ENCODE measurements at places on chromosomes 11 and 22.
A peak's percentile ranks its signal among the peaks of the same experiment; 100 is the strongest.

DNA sequence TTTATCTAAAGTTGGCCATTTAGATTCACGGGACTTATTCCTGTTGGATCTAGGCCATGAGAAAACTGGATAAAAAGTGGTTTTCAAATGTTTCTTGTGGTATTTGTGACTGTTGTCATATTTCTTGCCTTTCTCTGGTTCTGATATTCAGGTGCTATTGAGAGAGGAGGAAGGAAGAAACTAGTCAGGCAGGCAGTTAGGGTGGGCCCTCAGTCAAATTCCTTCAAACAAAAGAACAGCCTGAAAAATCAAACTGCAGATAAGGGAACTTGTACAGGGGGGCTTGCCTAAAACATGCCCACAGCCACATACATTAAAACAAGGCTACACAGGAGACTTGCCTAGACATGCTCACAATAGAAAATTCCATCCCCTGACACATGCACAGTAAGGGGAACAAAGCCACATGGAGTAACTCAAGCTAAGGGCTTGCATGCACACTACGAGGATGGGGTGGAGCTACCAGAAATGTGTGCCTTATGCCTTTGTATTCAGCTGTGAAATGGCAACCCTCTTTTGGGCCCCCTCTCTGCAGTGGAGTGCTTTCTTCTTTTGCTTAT is 18.2 kb downstream of the NCR3LG1 start:
- no peak for DNase-seq

- DNase-seq, result no peak
Observed at GRCh38 chr11:126176853-126177470, 34.5 kb downstream of the RPUSD4 start.

GRCh38 chr11:77299528-77299993 is 1.9 kb downstream of the GDPD4 start:
- peak; percentile 79 for DNase-seq

DNA sequence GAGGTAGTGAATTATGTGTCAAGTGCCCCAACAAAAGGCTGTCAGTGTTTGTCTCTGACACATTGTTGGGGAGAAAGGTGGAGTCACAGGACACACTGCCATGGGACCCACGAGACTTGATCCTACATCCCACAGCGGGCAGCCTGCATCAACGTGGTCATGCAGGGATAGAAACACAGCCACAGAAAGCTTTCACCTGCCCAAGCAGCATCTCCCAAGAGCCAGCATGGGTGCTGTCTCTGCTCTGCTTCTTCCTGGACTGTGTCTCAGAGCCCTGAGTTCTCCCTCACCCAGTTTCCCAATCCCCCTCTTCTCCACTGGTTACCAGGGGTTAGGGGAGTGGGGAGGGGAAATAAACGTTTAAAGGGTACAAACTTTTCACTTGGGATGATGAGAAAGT is 97.2 kb downstream of the VPREB1 start:
- DNase-seq, result no peak

GRCh38 chr11:131248588-131248987 is 121.8 kb upstream of the NTM start:
- no peak for DNase-seq

- DNase-seq, result no peak
Observed at GRCh38 chr11:85407648-85408047, 219.5 kb downstream of the DLG2 start.

DNA sequence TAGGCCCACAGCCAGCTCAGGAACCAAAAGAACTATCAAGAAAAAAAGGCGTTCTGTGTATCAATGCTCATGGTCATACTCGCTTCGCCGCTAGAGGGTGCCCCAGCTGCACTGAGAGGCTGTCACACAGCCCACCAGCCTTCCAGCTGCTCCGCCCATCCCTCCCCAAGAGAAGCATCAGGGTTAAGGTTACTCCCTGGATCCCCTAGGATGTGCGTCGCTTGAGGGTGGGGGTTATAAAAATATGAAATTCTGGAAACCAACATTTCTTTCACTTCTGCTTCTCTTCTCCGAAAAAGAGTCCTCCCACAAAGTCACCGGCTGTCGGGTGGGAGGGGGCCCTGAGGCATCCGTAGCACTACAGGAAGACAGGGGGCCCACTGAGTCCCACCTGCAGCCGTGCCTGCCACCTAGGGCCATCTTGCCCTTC is 1.7 kb downstream of the CBX6 start:
- DNase-seq, result peak; percentile 90

GRCh38 chr11:64233913-64234586 is at the start of gene VEGFB:
TSS of gene VEGFB (plus strand) at chr11:64234584. CDS start at chr11:64234834, 250 bp downstream.
- DNase-seq, result peak; percentile 79

DNA sequence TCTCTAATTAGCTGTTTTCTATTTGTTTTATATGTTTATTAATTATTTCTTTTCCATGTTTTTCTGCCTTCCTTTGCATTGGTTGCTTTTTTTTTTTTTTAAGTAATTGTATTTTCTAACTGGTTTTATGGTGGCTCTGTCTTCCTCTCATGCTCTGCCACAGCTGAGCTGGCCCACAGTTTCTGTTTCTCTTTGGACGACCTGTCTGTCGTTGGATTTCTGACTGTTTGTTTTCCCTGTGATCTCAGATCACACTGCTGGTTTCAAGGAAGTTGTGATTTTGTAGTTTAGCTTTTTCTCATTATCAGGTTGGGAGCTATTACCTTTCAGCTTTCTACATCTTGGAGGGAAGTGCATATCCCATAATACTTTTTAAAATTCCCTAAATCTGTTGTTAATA is 15.9 kb upstream of the OR6M1 start:
- peak; percentile 12 for DNase-seq

DNA sequence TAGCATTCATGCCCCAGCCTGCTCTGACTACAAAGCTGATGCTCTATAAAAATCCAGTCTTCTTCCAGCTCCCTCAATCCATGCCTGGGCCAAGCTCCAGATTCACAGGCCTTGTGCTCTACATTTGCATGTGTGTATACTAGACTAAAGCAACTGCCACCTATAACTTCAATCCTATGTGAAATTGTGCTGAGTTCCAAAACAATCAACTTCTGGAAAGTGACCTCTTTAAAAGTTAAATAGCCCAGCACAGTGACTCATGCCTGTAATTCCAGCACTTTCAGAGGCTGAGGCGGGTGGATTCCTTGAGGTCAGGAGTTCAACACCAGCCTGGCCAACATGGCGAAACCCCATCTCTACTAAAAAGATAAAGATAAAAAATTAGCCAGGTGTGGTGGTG is 114.3 kb upstream of the ZC3H12C start:
- DNase-seq, result no peak

DNA sequence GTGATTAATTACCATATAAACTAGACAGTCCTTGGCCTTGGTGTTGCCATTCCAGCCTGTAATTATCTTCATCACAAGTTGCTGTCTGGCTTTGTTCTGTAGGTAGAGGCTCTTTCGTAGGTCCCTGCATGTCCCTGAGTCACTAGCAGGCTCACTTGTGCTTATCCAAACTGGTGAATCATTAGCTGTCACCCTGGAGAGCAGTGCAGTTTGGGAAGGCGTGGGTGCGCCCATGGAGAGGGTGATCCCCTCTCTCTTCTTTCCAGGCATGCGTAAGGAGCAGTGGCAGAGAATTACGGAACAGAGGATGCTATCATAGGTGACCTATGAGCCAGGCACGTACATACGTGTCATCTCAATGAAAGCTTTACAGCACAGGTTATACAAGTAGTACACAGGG is 11.0 kb upstream of the EHF start:
- DNase-seq, result no peak

DNA sequence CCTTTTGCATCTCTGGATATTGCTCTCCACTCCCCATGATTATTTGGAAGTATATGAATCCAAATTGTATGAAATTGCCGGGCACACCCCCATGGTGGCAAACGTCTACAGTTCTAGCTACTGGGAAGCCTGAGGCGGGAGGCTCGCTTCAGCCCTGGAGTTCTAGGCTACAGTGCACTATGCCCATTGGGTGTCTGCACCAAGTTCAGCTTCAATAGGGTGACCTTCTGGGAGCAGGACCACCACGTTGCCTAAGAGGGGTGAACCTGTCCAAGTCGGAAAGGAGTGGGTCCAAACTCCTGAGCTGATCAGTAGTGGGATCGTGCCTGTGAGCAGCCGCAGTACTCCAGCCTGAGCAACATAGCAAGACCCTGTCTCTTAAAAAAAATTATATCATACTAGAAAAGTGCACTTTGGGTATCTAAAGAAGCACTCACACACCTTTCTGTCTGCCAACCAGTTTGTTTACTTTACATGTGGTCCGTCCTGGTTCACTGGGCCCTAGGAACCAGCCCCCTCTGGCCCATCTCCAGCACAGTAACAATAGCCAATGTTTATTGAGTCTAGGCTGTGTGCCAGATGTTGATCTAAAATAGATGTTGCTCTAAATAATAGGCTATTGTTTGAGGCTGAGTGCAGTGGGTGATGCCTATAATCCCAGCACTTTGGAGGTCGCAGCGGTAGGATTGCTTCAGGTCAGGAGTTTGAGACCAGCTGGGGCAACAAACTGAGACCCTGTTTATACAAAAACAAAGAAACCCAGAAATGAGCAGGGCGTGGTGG is 16.4 kb upstream of the KAT5 start:
- peak; percentile 81 for DNase-seq

GRCh38 chr11:116170526-116171120 is 602.2 kb downstream of the BUD13 start:
- DNase-seq, result peak; percentile 32

DNA sequence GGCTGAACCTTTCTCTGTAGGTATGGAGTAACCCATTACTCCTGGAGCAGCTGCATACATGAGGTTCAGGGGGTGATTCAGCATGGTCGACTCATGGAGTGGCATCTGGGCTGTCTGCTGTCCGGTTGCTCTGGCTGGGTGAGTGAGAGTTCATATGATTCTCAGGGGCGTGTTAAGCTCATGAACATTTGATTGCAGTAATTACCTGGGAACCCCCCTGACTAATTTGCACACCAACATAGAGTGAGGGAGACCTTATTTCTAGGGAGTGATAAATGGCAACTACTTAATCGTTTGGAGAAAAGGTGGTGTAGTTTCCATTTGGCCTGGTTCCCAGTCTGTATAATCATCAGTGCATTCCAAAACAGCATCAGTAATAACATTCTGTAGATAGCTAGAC is 661.9 kb downstream of the ETS1 start:
- no peak for DNase-seq

GRCh38 chr11:68655406-68655805 is 28.9 kb upstream of the GAL start:
- no peak for DNase-seq

- DNase-seq, result no peak
Observed at GRCh38 chr11:112537026-112537425, 276.4 kb upstream of the PLET1 start.

DNA sequence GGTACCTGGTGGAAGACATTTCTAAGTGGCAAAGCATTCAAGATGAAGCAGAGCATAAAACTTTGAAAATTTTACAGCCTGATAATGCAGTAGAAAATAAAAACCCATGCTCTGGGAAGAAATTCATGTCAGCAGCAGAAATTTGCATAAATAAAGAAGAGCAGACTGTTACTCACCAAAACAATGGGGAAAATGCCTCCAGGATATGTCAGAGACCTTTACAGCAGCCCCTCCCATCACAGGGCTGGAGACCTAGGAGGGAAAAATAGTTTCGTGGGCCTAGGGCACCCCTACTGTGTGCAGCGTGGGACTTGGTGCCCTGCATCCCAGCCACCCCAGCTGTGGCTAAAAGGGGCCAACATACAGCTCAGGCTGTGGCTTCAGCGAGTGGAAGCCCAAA is 5.4 kb upstream of the DKK3 start:
- DNase-seq, result no peak

- no peak for DNase-seq
Observed at GRCh38 chr22:38737302-38738060, 18.3 kb downstream of the SUN2 start.

DNA sequence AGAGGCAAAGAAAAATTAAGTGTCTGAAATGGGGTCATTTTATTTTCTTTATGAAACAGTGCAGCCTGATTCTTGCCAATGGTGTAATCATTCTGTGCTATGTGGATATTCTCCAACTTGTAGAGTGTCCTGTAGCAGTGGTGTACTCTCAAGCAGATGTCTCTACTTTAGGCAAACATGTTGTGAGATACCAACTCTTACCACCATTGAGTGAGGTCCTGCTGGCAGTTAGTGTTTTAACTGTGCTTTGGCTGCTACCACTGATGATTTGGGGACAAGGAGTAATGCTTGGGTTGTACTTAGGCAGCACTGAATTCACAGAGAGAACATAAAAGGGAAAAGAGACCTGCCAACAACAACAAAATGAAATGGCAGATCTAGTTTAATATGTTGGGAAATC is 122.5 kb downstream of the APIP start:
- DNase-seq, result no peak

GRCh38 chr22:37819105-37819433 is 4.1 kb upstream of the GALR3 start:
- no peak for DNase-seq

- DNase-seq, result no peak
Observed at GRCh38 chr22:28019360-28019759, 100.3 kb upstream of the PITPNB start.

- DNase-seq, result no peak
Observed at GRCh38 chr11:128786507-128786906, 80.6 kb downstream of the KCNJ1 start.

DNA sequence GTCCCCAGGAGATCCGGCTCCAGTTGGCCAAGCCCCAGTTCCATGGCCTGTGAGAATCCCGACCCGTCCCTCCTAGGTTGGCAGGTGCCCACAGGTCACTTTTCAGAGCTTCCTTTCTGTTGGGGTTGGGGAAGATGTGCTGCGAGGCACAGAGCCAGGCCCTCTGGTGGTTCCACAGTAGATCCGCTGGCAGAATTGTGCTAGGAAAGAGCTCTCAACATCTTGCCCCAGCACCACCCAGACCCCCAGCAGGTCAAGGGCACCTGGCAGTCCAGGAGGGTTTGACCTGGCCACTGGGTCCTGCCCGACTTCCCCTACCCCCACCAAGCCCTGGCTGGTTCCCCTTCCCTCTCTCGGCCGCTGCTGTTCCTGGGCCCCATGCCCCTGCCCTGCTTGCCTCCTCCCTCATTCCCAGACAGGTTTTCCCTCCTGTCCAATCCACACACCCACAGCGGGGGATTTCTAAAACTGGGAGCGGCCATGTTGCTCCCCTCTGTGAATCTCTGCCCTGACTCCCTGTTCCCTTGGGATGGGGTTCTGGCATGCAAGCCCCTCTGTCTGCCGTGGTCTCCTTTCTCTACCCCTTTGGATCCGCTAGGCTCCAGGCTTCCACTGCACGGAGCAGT is 26.2 kb upstream of the GCAT start:
- no peak for DNase-seq

DNA sequence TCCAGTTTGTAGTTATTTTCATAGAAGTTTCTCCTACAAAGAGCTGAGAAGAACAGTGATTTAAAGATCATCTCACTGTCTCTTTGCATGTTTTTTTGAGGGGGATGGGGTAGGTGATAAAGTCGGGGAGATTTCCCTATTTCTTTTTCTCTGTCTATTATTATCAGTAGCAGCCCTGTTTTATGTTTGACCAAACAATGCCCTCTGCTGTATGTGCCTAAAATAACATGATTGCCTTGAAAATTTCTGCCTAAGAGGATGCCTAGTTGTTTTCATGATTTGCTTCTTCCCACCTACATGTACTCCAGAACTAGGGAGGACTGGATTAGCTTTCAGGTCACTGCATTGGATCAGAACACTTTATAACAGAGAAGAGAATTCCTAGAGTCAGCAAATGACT is 1330.2 kb downstream of the LRRC4C start:
- no peak for DNase-seq

Data from Calu3 (cell line).